ENCODE measurements at places on chromosomes 3 and 15.

GRCh38 chr3:21274079-21274571, 476.9 kb downstream of the ZNF385D start:
- no peak for DNase-seq

DNA sequence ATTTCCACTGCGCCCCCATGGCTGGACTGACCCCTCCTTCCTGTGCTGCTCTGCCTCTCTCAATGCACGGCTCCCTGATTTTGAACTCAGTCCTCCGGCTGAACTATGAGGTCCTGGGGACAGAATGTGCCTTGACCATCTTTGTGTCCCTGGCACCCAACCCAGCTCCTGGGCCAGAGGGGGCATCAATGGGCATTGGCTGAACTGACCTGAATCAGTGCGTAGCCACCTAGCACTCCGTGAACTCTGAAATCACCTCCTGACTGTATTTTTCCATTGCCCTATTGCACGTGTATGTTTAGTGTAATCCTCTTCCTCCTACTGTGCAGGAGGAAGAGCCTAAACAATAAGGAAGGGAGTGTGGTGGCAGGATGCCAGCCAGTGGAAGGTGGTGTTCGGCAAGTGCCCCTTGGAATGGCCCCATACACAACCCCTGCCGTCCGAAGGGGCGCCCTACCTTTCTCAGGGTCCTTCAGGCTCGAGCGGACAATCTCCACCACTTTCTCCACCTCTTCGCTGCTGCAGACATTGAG, 33.5 kb downstream of the BDH1 start:
- DNase-seq, result no peak

GRCh38 chr3:42651248-42652091, 2.0 kb upstream of the ZBTB47 start:
- no peak for DNase-seq

- no peak for DNase-seq
Observed at GRCh38 chr3:43484926-43485488, 136.8 kb downstream of the ANO10 start.

DNA sequence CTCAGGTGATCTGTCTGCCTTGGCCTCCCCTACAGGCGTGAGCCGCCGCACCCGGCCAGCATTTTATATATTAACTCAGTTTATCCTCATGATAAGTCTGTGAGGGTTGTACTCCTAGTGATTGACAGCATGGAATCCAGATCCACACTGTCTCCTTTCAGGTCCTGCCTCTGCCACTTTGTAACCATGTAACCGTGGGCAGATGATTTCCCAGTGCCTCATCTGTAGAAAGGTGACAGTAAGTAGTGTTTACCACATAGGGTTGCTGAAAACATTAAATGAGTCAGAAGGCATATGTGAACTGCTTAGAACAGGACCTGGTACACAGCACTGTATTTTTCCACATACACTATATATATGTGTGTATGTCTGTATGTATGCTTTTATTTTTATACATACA, 2.4 kb downstream of the FYTTD1 start:
- peak; percentile 26 for DNase-seq

DNA sequence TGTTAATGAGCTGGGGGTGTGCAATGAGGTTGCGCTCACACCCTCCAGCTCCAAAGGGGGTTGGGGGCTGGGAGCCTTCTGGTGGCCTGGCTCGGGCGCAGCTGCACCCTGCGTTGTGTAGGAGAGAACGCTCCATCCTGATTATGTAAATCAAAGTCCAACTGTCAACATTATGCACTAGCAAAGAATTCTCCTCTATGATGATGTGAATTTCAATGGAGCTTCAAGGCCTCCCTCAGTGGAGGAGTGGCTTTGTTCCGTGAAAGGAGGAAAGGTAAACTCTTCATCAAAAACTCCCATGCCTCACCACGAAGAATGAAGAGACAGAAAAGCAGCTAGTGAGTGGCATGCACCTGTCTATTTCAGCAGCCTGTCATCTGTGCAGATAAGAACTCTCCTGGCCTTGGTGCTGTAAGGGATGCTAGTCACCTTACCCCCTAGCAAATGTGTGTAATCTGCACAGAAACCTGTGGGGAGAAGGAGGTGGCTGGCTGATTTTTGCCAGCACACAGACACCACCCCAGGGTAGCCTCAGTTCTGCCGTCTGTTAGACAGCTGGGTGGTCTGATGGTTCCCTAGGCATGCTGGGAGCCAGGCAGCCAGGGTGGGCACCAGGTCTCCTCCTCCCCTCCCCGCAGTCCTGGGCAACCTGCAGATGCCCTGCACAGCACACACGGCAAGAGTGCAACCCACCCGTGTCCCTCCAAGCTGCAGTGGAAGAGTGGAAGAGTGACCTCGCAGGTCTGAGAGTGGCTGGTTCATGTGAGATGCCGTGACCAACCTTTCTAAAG, 47.0 kb upstream of the TRPM1 start:
- DNase-seq, result no peak

GRCh38 chr3:141663993-141664392, 74.1 kb upstream of the RNF7 start:
- no peak for DNase-seq

- no peak for DNase-seq
Observed at GRCh38 chr15:41543521-41543870, 561 bp downstream of the RPAP1 start.

- DNase-seq, result no peak
Observed at GRCh38 chr3:143263852-143264513, 144.4 kb downstream of the CHST2 start.

GRCh38 chr3:197926418-197926817, 23.6 kb upstream of the RPL35A start:
- DNase-seq, result no peak

Data from activated naive CD4-positive, alpha-beta T cell treated with Interleukin-2 at 50 U/mL for 16 hours (primary cell).